Naive thymus-derived CD4-positive, alpha-beta T cell (primary cell): ENCODE measurements at places on chromosomes 7 and 10.

DNA sequence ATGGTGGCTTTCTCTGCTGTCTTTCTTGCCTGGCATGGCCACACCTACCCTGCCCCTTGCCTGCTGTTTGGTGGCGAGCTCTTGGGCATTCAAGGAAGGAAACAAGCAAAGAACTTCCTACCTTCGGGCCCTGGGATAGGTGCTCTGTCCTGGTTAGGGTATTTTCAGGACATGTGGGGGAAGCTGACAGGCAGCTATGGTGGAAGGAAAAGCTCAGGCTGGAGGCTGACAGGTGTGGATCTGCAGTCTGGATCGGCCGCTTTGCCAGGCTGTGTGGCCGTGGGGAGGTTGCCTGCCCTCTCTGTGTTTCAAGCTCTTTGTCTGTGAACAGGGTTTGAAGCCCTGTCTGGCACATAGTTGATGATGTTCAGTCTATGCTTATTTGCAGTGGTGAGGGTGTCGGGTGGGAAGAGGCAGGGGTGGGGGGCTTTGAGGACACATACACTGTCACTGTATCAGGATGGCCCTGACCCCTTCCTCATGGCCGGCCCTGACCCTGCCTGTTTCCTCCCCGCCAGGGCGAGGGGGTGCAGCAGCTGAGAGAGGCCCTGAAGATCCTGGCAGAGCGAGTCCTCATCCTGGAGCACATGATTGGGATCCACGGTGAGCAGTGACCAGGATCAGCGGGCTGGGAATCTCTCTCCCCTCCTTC lies 73.7 kb downstream of the MYL10 start:
- no peak overlapping the region for H3K27ac ChIP-seq
- H3K4me1 ChIP-seq: no peaks in the 10 kb centered on the region
- no peak overlapping the region for H3K4me3 ChIP-seq

- no peak overlapping the region for H3K27ac ChIP-seq
- no peaks in the 10 kb centered on the region for H3K4me1 ChIP-seq
- DNase-seq: no peak
- no peaks in the 10 kb centered on the region for H3K27me3 ChIP-seq
- H3K36me3 ChIP-seq: no peaks in the 10 kb centered on the region
These were observed 174.2 kb upstream of the PHF14 start for GRCh38 chr7:10799475-10799874.

DNA sequence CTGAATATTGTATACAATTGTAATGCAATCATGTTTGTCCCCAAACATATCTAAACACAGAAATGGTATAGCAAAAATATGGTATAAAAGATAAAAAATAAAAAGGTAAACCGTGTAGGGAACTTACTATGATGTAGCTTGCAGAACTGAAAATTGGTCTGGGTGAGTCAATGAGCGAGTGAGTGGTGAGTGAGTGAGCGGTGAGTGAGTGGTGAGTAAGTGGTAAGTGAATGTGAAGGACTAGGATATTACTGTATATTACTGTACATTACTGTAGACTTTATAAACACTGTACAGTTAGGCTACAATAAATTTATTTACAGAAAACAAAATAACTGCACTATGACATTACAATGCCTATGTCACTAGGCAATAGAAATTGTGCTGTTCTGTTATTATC lies 1163.2 kb upstream of the SORCS1 start:
- DNase-seq: no peak
- no peaks in the 10 kb centered on the region for H3K27me3 ChIP-seq
- H3K4me1 ChIP-seq: no peaks in the 10 kb centered on the region
- H3K4me3 ChIP-seq: no peak overlapping the region

- H3K27ac ChIP-seq: no peak overlapping the region
- H3K36me3 ChIP-seq: no peaks in the 10 kb centered on the region
- H3K4me3 ChIP-seq: no peak overlapping the region
- no peak for DNase-seq
- peaks cover 20% of the 10 kb centered on the region for H3K4me1 ChIP-seq
These were observed 27.1 kb downstream of the SKIDA1 start for GRCh38 chr10:21498377-21498776.

DNA sequence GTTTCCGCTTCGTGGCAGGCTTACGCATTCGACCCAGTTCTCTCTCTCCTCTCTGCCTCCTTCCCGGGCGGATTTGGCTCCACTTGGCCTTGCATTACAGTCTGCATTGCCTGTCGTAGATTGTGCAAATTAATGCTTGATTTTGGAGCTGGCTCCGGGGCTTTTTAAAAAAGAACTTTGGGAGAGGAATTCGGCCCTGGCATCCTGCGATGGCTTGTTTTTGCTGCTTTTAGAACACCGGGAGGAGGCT lies 767 bp downstream of the EIF4EBP2 start:
- H3K36me3 ChIP-seq: no peaks in the 10 kb centered on the region
- H3K4me1 ChIP-seq: peaks cover 13% of the 10 kb centered on the region
- H3K4me3 ChIP-seq: peak overlapping the region; percentile 82
